GM12891 (cell line): ENCODE measurements at places on chromosomes 1 and 21.

GRCh38 chr1:46526013-46526690 is 25.3 kb downstream of the KNCN start:
- no peak for DNase-seq

DNA sequence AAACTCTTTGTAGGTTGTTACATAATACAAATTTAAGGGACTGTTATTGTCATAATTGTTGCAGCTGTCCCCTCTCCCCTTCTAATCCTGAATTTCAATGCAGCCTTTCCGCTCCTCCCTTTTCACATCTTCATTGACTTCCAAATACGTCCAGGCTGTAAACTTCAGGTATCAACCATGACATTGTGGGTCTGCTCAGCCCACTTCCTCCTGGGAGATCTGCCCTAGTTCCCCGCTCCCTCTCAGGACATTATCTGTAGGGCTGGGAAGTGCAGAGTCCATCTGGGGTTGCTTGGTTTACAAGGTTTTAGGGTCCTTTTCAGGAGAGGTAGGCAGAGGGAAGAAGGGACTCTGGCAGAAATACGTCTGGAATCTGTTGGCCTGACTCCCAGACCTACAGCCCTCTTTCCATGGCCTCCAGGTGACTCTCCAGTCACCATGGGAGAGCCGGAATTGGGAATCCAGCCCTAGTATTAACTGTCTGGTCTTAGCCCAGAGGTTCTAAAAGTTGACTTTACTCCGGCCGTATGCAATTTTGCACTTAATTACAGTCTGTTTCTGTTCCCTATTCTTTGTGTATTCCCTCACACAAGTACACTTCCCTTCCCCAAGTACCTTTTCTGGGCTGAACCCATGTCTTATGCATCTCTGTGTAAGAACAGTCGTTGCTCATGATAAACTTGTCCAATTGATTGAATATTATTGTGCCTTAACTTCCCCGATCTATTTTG is 4.7 kb upstream of the DENND2D start:
- no peak for DNase-seq

- no peak for DNase-seq
These were observed 535.4 kb downstream of the KIF26B start for GRCh38 chr1:245690156-245690690.

GRCh38 chr1:37476087-37476452 is 1.7 kb downstream of the ZC3H12A start:
- DNase-seq = no peak
